ENCODE measurements at places on chromosomes 7 and 10.

- DNase-seq: no peak
These were observed 83.1 kb downstream of the SNX10 start for GRCh38 chr7:26374647-26375373.

GRCh38 chr7:116571037-116571436 is 46.2 kb downstream of the CAV1 start:
- DNase-seq: no peak

- no peak for DNase-seq
These were observed 64.8 kb downstream of the RBM20 start for GRCh38 chr10:110708776-110709443.

- DNase-seq: no peak
These were observed 252.6 kb downstream of the DOCK4 start for GRCh38 chr7:111953611-111954010.

DNA sequence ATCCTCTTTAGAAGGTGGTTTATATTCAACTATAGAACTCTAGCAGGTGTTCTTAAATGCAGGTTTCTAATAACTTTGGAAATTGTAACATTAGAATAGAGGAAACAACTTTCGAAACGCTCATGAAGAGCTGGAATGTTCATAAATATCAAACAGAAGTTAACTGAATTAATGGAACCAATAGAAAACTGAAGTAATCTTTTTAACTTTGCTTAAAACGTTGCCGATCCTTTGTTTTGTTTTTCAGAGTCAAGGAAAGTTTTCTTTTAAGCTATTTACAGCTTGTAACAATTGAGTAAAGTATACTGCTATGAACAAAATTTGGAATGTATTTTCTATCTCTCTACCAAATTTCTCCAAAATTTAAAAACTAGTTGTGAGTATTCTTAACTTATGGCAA is 19.0 kb upstream of the CLDN3 start:
- DNase-seq: no peak

Data from Peyer's patch (tissue), 4 donors.